Head of caudate nucleus (tissue), 42 donors: ENCODE measurements at places on chromosomes 16 and 17.

DNA sequence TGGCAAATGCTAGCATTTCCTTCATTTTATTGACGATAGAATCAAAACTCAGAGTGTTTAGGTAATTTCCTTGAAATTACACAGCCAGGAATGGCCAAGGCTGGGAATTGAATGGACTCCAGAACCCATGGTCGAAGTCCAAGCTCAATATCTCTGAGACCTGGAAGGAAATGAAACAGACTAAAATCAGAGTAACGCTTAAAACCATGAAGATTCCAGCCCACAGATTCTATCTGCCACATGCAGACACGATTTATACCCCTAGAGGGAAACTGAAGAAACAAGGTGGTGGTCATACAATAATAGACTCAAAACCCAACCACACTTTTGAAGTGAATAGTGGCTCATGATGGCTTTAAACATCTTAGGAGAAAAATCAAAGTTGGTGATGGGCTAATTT lies 95.6 kb downstream of the PRKCA start:
- DNase-seq = no peak

DNA sequence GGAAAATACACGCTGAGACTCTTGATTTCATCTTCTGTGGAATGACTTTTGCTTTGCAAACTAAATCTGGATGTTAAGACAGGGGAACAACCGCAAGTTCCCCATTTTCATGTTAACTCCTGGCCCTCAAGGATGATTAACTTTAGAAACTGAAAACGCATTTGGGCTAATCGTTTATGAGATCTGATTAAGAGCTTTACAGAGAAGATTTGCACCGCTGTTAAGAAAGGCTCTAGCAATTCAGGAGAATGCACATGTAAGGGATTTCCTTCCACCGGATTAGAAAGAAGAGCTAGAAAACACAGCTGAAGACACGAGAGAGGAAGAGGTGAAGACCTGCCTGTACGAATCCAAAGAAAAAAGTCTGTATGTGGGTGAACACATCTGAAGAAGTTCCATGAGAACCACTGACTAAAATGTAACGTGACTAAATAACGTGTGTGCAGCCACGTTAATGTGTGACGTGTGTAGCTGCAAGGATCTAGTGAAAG lies 106.4 kb downstream of the YPEL2 start:
- no peak for DNase-seq

- no peak for DNase-seq
Measured at GRCh38 chr17:951325-952132, 28.0 kb downstream of the NXN start.

GRCh38 chr17:20083156-20083859 lies 74.1 kb downstream of the SPECC1 start:
- no peak for DNase-seq

DNA sequence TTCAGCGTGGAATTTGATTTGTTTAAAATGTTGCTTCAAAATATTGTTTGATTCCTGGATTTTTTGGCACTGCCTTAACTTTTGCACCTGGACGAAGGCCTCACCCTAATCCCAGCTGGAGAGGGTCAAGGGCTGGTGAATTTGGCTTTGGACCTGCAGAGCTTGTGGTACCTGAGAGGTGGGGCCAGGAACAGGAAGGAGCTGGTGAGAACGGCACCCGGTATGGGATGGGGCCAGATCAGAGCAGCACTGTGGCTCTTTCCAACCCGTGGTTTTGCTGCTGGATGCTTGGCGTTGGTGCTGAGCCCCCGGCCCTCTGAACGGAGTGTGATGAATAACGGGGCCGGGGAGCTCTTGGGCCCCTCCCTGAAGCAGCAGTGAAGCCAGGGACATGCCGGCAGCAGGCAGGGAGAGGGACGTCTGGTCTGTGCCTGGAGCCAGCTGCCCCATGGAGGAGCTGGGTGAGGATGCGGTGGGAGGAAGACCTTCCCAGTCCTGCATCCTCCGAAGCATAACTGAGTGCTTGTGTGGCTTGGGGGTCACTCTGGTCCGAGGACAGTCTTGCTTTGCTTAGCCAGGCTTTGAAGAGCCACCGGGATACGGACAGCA lies 275.4 kb downstream of the SEC14L1 start:
- no peak for DNase-seq

- DNase-seq = no peak
Measured at GRCh38 chr16:24505959-24506358, 33.4 kb upstream of the RBBP6 start.

- DNase-seq = no peak
Measured at GRCh38 chr17:48160177-48161081, 52.9 kb downstream of the SNX11 start.

DNA sequence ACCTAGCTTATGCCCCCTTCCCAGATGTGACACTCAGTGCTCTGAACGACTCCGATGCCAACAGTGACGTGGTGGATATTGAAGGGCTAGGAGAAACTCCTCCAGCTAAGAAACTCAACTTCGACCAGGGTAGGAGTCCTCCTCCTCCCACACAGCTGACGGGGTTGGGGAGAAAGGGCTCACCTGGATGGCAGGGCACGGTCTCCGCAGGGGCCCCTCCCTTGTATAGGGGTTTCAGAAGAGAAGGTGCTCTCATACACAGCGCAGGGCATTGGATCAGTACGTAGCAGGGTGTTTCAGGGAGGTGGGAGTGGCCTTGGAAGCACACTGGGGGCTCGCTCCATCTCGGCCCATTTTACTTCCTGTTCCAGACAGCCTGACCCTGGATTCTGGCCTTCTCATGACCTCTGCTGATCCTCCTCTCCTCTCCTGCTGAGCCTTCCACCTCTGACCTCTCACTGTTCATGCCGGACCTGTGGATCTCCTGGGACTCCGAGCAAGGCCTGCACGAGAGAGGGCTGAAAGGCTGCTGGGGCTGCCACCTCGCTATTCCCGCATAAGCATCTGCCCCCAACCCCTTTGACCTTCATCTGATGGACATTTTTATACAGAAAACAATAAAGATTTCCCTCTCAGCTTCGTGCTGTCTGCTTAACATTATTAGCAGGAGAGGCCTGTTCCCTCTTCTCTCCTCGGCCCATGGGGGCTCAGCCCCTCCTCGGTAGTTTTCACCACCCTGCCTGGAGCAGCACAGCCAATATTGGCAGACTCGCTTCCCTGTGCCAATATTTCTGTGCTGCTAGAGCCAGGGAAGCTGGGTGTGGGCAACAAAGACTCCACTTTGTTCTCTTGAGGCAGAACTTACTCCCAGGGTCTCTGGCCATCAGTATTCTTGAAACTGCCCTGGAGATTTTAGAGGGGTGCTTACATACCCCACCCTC lies 4.7 kb downstream of the RNASEK start:
- no peak for DNase-seq
